ENCODE measurements at places on chromosomes 7 and 10.

DNA sequence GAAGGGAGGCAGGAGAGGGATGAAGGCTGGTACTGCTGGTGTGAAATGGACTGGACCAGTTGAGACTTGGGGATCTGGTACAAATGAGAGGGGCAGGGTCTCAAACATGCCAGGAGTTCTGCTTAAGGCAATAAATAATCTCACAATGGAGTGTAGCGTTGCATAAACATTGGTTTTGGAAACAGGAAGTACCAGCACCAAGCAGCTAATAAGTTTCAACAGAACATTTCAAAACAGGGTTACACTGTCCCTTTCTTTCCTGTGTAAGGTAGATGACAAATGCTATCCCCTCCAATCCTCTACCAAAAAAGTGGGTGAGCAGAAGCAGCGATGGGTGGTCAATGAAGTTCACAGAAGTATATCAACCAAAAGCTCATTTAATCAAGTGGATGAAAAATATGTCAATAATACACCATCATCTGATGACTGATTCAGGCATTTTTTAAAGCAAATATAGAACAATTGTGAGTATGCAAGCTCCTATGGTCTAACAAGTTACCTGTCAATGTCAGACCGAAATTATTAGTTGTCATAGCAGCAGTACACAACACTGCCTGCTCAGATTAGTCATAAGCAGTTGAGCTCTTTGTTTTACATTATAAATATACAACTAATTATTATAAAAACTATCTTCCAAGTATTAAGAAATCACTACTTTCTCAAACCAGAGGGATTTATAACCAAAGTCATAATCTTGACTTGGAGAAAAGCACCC is 220.0 kb downstream of the FAM107B start:
- DNase-seq, result no peak

- DNase-seq, result no peak
Measured at GRCh38 chr10:88901984-88902789, 22.1 kb downstream of the STAMBPL1 start.

DNA sequence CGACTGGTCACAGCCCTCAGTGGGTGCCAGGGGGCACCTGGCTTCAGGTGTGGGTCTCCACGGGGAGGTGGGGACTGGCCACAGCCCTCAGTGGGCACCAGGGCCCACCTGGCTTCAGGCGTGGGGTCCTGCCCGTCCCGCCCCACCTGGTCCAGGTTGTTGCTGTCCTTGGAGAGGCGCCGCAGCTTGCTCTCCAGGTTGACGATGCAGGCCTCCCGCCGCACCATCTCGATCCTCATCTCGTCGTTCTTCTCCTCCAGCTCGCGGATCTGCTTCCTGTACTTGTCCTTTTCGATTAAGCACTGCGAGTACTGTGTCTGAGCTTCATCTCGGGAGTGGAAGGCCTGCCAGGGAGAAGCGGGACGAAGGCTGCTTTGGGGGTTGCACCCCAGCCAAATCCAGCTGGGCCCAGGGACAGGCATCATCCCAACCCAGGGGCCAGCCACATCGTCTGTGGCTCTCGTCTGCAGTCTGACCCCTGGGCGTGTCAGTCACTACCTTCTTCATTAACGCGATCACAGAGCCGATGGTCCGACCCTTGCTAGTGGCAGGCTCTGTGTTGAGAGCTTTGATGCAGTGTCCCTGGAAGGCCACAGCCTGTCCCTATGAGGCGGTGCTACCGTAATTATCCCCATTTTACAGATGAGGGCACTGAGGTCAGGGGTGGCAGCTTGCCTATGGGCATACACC is 92.9 kb upstream of the GNA12 start:
- no peak for DNase-seq

GRCh38 chr7:93165447-93165846 is 17.3 kb upstream of the SAMD9L start:
- DNase-seq, result no peak

GRCh38 chr10:93062514-93063143 is 2.0 kb downstream of the CYP26C1 start:
- no peak for DNase-seq

GRCh38 chr10:75788394-75789205 is 357.2 kb downstream of the LRMDA start:
- DNase-seq, result no peak

DNA sequence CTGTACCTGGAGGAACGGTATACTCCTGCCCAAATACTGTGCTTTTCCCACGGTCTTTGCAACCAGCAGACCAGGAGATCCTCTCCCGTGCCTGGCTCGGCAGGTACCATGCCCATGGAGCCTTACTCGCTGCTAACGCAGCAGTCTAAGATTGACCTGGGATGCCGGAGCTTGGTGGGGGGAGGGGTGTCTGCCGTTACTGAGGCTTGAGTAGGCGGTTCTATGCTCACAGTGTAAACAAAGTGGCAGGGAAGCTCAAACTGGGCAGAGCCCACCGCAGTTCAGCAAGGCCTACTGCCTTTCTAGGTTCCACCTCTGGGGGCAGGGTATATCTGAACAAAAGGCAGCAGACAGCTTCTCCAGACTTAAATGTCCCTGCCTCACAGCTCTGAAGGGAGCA is 22.7 kb downstream of the VPS41 start:
- no peak for DNase-seq

DNA sequence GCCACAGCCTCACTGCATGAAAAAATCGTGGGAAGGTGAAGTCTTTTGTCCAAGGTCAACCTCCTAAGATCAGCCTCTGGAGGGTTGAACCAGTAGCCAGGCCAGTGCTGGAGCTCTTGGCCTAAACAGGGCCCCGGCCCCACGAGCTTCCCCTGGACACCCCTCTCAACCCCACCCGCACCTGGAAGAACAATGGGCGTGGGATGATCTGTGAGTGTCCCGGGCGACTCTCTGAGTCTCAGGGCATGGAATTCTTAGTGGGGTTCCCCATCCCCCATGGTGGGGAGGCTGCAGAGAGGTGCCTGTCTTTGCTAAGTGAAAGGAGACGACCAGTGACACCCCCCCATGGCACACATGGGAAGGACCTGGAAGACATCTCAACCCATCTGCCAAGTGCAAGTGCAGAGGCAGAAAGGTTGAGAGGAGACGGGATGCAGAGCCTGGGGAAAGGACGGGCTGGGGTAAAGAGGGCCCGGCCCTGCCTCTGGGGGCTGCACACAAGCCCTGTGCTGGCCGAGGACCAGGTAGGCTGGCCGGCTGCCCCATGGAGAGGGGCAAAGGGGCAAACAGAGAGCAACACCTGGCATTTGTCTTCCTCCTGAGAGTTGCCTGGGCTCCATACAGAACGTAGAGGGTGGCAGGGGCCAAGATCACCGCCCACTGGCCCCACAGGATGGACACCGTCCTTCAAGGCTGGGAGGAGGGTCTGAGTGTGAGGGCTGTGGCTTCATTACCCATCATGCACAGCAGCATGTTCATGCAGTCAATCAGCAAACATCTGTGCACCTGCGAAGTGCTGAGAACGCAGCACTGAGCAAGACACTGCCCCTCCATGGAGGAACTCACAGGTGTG is 163.0 kb upstream of the PPP2R2D start:
- no peak for DNase-seq

DNA sequence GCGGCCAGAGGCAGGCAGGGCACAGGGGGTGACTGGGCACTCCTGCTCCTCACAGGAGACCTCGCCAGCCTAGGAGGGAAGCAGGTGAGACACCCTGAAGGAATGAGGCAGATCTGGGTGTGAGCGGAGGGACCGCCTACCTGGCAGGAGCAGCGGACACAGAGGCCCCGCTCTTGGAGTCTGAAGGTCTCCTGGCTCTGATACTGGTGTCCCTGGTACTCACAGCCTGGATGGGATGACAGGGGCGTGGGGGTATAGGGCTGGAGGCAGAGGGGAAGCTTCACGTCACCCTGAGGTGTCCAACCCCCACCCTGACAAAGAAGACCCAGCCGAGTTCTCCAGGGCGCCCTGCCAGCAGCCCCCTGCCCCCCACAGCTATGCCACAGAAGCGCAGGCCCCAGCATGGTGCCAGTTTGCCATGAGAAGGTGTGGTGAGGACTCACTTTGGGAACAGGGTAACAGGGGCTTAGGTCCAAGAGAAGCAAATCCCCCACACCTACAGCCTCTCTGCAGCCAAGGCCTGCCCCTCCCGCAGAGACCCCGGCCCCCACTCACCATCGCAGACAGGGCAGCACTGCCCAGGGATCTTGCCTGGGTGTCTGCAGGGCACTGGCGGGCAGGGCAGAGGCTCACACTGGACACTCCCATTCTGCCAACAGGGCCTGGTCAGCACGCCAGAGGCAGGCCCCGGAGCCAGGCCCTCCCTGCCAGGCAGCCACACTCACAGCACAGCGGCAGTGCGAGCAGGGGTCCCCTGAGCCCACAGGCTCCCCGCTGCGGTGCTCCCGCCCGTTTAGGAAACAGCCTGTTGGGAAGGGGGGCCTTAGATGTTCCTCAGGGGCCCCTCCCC is 17.0 kb downstream of the KCP start:
- DNase-seq, result peak; percentile 61

GRCh38 chr7:461453-462172 is 58.0 kb downstream of the PDGFA start:
- no peak for DNase-seq

- DNase-seq, result no peak
Measured at GRCh38 chr7:78020874-78021249, 222.3 kb downstream of the PHTF2 start.

DNA sequence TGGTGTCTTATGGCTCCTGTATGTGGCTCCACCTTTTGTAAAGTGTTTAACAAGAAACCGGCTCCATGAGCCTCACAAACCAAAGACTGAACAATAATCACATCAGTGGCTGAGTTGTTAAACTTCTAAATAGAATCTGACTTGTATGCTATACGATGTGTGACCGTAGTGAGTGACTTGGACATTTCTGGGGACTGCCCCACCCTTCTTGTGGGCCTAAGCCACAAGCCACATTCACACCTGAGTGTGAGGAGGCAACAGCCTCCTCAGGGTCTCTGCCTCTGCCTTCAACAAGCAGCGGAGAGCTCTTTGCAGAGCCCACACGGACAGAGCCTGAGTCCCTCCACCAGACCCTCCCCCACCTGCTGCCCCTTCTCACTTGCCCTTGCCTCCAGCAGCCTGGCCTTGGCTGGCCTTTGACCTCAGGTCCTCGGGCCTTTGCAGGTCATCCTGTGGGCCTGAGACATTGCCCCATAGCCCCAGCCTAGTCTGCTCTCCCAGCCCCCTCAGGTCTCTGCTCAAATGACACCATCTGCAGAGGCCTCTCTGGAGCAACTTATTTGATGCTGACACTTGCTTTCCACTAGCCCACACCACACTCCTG is 156.8 kb upstream of the TNS3 start:
- no peak for DNase-seq

- DNase-seq, result no peak
Measured at GRCh38 chr10:32189400-32190084, 133.3 kb upstream of the KIF5B start.

GRCh38 chr10:96896884-96897589 is 64.9 kb downstream of the LCOR start:
- DNase-seq, result no peak

DNA sequence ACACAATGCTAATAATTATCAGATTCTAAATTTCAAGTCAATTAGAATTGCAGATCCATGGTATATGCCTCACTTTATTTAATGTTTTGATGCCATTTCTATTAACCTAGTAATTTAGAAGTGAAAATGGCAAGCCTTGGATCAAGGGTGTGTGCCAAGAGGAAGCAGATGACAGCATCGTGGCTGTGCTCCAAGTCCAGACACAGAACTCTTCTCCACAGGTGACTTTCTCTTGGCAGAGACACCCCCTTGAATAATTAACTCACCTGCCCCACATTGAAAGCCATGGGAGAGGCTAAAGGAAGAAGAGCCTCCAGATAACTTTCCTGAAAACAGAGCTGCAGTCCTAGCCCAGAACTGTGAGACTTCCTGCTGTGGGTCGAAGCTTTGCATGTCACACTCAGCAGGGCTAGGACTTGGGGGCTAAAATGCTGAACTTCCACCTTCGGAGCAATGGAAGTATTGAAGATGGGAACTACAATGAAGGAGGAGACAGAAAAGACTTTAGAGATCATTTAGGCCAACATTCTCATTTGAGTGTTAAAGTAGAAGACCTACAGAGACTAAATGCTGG is 996 bp upstream of the C10orf90 start:
- no peak for DNase-seq

- no peak for DNase-seq
Measured at GRCh38 chr10:43749940-43750552, 101.4 kb upstream of the ZNF32 start.

GRCh38 chr10:126420567-126421300 is 32.5 kb upstream of the ADAM12 start:
- no peak for DNase-seq

DNA sequence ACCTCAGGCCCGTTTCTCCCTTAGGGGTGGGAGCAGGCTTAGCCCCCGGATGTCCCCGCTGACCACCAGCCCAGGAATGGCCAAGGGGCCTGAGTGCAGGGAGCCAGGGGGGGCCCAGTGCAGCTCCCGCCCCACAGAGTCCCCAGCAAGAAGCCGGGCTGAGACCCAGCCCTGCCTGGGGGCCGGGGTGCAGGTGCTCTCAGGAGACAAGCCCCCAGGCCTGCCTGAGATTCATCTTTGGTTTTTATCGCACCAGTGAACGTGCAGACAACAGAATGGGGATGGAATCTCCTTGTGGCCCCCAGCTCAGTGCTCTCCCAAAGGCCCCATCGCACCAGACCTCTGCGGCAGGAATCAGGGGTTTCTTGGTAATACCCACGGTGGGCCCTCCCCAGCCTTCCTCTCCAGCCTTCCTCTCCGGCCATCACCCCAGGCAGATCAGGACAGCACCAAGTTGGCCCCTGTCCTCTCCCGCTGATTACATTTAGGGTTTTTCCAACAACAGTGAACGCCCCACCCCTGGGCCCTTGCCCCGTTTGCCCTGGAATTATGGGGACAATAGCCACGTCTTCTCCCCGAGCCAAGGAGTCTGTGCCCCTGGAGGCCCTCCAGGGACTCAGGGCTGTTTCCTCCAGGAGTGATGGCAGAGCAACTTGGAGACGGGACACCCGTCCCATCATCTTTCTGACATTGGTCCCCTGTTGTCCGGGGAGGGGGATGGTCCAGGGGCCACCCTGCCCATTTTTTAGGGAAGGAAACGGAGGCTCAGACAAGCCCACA is 22.4 kb downstream of the ADAP1 start:
- peak; percentile 5 for DNase-seq

GRCh38 chr10:49052069-49052468 is 63.3 kb downstream of the VSTM4 start:
- no peak for DNase-seq

DNA sequence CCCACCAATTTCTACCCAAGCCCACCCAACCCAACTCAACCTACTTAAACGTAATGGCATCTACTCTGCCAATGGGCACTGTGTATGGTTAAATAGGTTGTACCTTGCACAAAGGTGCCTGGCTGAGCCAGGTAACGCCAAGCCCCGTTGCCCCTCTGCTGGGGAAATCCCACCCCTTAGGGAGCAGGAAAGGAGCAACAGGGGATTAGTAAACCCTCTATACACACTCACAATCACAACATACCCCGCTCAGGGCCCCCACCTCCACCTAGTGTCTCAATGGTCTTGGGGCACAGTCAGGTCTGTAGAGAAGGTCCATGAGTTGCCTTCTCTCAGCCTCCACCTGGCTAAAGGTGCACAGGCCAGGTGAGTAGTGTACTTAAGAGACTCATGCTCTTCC is 74.3 kb upstream of the PCBD1 start:
- no peak for DNase-seq

Data from transverse colon (tissue), 4 donors.